ENCODE measurements at places on chromosomes 7 and 10.

- no peak for DNase-seq
These were observed 319.3 kb upstream of the CACNA2D1 start for GRCh38 chr7:82762880-82763279.

- DNase-seq, result no peak
These were observed 212.9 kb upstream of the IMMP2L start for GRCh38 chr7:111775206-111775605.

DNA sequence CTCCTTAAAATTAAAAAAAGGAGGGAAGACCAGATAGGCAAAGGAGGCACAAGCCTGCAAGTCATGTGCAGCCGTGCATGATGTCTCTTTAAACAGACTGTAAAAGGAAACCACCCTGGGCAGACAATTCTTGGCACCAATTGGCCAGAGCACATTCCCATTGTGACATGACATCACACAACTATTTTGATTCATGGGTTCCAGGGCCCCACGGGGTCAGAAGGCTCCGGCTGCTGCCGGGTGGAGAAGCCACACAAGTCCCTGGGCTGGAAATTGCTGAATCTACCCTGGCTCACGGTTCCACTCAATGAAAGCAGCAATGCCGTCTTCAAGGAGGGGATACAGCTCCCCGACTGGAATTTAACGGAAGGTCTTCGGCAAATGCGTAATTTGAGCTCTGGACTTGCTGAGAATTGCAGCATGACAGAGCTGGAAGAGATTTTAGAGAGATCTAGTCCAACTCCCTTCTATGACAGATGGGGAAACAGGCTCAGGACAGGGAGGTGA, 140.5 kb downstream of the PRKAG2 start:
- DNase-seq, result no peak

DNA sequence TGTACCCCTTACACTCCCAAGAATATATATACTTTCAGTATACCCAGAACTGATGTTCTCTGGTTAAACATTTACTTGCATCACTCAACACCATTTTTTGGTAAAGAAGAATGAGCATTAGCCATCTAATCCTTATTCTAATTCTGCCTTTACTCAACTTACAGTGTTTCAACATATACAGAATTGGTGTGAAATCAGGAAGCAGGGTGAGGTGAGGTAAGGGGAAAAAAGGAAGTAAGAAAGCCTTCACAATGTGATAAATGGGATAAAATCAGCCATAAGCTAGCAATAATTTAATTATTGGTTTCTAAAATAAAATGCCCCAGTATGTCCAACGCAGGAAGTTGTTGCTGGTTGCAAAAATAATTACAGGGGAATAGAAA, 605.4 kb downstream of the KCNMA1 start:
- no peak for DNase-seq

DNA sequence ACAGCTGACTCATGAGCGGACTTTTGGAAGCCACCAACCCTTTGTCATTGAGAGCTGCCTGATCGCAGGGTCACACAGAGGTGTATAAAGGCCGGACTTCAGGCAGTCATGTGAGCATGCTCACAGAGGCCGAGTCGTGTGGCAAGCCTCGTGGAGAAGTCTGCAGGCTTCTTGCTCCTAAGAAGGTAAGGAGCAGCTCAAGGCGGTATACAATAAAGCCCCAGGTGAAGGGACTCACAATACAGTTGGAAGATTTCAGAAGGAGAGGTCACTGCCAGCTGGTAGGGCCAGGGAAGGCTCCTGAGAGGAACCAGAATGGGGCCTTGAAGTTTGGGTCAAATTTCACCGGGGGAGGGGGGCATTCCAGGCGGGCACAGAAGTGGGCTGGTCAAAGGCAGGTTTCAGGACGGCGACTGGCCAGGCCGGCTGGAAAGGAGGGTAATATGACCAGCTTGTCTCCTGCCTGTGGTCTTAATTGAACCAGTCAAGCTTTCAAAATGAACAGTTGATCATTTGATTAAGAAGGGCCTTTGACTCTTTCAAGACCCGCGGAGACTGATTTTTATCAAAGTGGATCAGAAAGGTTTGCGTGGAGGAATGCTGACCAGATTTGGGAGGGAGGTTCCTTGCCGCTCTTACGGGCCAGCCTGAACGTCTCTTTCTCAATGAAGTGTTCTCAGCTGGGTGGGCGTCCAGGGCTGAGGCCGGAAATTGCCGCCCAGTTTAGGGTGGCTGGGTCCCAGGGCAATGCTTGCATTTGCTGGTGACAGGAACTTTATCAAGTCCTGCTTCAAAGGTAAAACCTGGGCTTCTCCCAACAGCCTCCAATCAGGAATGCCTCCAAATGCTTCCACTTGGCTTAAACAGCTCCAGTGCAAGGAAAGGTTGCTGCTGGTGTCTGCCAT, 178.6 kb downstream of the EMX2 start:
- no peak for DNase-seq

GRCh38 chr10:71740069-71740653, 20.6 kb upstream of the C10orf105 start:
- peak; percentile 2 for DNase-seq

GRCh38 chr10:128091636-128092210, 34.5 kb downstream of the MKI67 start:
- no peak for DNase-seq
